Activated CD4-positive, alpha-beta T cell treated with anti-CD3 and anti-CD28 coated beads for 1 hour (primary cell): ENCODE measurements at places on chromosomes 1 and 21.

DNA sequence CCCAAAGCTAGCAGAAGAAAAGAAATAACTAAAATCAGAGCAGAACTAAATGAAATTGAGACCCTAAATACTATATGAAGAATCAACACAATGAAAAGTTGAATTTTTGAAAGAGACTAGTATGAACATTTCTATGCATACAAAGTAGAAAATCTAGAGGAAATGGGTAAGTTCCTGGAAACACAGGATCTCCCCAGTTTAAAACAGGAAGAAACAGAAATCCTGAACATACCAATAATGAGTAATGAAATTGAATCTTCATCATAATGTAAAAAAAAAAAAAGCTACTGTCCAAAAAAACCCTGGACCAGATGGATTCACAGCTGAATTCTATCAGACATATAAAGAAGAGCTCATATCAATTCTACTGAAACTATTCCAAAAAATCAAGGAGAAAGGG is 233.5 kb downstream of the PLPP3 start:
- DNase-seq, result no peak

DNA sequence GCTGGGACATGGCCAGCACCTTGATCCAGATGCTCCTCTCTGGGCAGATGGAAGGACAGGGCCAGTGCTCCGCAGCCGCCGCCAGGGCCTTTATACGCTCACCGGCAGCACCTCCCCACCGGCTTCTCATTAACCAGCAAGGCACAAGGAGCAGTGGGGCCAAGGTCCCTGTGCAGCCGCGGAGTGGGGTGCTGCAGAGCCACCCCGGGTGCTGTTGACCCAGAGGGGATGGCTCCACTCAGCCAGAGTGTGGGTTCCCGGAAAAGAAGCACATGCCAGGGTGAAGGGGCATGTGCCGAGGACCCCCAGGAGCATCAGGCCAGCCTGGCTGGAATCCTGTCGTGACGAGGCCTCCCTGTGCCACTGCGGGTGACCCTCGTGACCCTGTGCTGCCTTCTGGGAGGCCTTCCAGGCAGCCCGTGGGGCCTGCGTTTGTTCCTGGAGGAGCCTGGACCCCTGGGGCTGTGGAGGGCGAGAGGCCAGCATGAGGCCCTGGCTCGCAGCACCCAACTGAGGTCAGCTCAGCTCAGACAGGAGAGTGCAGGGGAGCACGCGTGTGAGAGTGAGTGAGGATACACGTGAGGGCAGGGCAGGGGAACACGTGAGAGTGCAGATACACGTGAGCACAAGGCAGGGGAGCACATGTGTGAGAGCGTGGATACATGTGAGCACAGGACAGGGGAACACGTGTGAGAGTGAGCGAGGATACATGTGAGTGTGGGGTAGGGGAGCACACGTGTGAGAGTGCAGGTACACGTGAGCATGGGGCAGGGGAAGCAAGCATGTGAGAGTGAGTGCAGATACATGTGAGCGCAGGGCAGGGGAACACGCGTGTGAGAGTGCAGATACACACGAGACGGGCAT is at the start of gene FTCD:
Gene FTCD, minus strand, starts transcription at position 66 of the 864 bp plus-strand sequence. Its CDS starts 56 bp downstream, at position 10.
- DNase-seq, result no peak

- DNase-seq, result no peak
Measured at GRCh38 chr1:43422995-43423671, 30.6 kb downstream of the HYI start.

DNA sequence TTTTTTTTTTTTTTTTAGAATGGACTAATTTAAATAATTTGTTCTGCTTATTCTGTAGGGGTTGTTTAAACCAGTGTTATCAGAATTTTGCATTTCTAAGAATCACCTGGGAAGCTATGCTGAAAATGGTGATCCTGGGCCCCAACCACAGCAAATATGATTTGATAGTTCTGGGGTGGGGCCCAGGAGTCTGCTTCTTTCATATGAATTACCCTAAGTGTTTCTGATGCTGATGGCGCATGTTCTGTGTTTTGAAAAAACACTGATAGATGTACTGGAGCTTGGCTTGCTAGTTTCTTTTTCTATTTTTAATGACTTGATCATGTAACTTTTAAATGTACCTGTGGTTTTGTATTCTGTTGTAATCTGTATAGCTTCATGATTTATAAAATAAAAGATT is 89.3 kb downstream of the CDC14A start:
- no peak for DNase-seq
